NCI-H2029 (cell line): ENCODE measurements at places on chromosomes 16 and 17.
A peak's percentile ranks its signal among the peaks of the same experiment; 100 is the strongest.

- no peak for DNase-seq
These were observed 105.8 kb downstream of the SNX29 start for GRCh38 chr16:12082226-12082887.

DNA sequence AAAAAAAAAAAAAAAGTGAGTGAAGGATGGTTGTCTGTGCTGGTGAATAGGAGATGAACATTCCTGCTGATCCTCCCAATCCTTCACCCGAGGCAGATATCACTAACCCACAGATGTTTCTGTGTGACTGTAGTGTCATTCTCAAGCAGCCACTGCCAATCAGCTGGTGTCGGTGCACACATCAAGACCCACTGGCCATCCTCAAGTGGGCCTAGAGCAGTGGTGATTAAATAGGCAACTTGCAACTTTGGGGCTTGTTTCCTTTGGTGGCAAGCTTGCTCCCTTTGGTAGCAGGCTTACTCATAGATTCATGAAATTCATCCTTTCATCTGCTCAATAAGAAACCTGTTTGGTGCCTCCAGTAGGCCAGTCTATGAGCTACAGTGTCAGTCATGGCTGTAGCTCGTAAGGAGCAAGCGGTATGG, 51.1 kb upstream of the LGALS9 start:
- DNase-seq = no peak

GRCh38 chr17:7523033-7523432, 25.8 kb upstream of the TNFSF12 start:
- no peak for DNase-seq

DNA sequence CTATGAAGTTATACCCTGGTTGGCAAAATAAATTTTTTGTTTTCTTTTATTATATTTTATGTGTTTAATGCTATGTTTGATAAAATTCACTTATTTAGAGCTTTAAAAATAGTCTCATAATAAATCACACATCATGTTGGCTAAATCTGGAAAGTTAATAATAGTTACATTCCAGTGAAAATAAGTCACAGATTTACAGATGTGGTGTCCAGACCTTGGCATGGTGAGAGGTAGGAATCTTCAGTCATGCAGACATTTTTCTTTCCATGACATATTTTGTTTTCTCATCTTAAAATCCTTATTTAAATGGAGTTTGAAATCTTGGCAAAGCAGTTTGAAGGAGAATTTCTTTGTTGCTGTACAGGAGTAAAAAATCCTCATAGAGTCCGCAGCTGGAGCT, 48.1 kb upstream of the GOSR1 start:
- DNase-seq = no peak

- no peak for DNase-seq
These were observed 98.7 kb upstream of the SDK2 start for GRCh38 chr17:73742948-73743381.

DNA sequence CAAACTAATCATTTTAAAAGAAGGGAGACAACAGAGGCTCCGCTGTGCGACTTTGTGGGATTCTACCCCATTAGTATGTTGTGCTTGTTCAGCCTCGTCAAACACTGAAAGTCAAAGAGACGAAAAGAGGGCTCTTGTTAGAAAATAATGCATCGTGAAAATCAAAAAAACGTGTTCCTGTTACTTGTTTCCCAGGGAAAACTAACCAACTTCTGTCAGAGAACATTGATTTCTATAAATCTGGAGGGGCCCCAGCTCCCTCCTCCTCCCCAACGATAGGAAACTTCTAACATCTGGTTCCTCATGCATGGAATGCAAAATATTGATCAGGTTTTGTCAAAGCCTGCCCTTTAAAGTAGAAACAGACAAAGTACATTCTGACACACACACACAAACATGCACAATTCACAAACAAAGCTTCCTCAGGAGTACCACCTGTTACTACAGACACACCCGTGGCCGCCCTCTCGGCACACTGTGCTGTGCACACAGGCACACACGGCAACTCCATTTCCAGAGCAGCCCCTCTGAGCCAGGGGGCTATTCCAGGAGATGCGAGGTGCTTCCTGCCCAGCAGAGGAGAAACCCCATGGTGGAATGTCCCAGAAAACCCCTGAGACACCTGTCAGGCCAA, 151.3 kb downstream of the ZFHX3 start:
- DNase-seq = no peak

DNA sequence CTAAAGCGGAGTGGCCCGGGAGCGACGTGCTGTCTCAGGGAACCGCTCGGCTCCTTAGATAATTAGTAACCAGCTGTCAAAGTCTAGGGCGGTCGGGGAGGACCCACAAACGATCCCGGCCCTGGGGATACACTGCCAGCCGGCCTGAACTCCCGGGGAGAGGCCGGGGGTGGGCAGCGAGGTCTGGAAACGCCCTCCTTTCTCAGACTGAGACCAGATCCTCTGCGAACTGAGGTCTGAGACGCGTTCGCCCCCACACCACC, 1.3 kb downstream of the HNF1B start:
- no peak for DNase-seq

DNA sequence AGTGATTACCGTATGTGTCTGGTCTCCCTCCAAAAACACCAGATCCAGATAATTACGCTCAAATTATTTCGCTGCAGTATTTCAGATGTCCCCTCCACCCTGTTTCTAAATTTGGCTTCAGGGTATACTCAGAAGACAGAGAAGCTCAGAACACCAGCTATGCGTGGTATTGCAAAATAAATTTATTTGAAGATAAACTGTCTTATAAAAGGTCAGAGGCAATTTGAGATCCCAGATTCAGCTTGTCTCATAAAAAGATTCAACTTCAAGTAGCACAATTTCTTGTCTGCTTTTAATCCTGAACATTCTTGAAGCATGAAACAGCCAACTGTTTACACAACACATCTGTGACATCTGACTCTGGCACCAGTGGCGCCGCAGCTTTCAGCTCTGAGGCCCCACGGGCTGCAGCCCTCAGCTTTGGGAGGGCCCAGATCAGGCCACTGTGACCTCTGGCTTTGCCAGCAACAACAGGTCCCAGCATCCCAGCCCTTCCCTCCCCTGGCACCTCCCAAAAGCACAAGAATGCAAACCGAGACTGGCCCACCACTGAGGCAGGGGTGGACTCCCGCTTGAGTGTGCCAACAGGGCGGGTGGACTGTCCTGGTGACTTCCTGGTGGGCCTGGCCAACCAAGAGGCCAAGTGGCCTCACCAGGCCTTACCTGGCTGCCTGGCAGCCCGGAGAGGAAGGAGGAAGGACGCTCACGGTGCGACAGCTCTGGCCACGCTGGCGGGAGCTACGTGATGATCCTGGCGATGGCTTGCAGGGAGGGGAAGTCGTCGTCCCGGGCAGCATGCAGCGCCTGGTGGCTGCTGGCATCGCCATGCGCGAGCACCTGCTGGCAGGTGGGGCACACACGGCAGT, 8.0 kb downstream of the SYNGR3 start:
- DNase-seq = no peak

DNA sequence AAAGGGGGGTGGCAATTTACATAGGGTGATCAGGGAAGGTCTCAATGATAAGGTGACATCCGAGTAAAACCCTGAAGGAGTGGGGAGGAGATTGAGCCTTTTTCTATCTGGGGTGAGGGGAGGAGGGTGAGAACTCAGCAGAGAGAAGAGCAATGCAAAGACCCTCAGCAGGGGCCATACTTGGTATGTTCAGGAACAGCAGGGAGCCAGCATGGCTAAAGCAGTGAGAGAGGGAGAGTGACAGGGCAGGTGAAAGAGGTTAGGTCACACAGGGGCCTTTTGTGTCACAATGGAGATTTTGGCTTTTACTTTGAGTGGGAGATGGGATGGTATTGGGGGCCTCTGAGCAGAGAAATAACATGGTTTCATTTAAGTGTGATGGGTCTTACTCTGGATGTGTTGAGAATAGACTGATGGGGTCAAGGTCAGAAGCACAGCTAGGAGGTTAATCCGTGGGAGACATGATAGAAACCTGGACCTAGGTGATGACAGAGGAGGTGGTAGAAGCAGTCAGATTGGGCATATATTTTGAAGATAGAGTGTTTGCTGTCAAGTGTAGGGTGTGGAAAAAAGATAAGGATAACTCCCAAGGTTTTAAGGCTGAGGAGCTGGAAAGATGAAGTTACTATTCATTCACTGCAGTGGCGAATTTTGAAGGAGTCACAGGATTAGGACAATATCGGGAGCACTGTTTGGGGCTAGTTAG, 6.2 kb downstream of the SP2 start:
- no peak for DNase-seq

- DNase-seq = peak; percentile 0
These were observed 79.7 kb downstream of the CYLD start for GRCh38 chr16:50821586-50821985.

GRCh38 chr17:82836823-82837357, 2.9 kb downstream of the ZNF750 start:
- no peak for DNase-seq

GRCh38 chr17:71447644-71448043, 673.2 kb upstream of the SOX9 start:
- DNase-seq = no peak

GRCh38 chr17:77247609-77248008, 106.8 kb downstream of the SEC14L1 start:
- DNase-seq = no peak

DNA sequence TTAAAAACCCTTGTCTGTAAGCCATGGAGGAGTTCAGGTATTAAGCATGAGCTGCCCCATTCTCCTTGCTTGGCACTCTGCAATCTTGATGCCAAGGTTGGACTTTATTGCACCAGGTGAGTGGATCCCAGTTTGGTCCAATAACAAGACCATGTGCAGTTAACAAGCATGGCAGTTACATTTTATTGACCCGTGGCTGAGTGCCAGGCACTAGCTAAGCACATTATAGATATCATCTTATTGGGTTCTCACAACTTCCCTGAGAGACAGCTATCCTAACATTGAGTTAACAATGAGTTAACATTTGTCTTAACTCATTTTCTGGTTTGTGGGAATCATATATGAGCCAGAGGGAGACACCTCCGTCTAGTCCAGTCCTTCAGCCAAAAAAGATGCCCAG, 21.8 kb downstream of the LYRM9 start:
- no peak for DNase-seq

DNA sequence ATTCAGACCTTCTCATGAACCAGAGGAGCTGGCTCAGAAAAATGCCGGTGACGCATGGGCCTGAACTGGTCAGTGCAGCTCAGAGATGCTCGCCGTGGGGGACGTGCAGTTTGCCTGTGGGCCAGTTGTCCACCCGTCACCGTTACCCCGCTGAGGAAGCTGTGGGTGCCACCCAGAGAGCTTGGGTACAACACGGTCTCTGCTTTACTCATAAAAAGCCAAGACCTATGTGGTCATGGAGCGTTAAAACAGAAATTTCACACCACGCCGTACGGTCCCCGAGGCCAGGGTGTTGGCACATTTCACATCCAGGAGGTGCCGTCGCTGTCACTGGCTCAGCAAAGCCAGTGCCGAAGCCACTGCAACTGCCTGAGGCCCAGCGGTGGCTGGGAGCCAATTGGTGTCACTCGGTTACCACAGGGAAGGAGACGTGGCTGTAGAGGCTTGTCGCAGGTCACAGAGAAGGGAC, 120.9 kb downstream of the METRNL start:
- no peak for DNase-seq

- DNase-seq = peak; percentile 91
These were observed 42.5 kb upstream of the RASD1 start for GRCh38 chr17:17538417-17539391.

- DNase-seq = no peak
These were observed 59.9 kb downstream of the NKD1 start for GRCh38 chr16:50607970-50608557.

GRCh38 chr16:85587762-85588556, 25.2 kb upstream of the GSE1 start:
- no peak for DNase-seq
